ENCODE measurements at places on chromosomes 4 and X.

- DNase-seq: no peak
Observed at GRCh38 chrX:71989768-71990426, 79.3 kb downstream of the NHSL2 start.

DNA sequence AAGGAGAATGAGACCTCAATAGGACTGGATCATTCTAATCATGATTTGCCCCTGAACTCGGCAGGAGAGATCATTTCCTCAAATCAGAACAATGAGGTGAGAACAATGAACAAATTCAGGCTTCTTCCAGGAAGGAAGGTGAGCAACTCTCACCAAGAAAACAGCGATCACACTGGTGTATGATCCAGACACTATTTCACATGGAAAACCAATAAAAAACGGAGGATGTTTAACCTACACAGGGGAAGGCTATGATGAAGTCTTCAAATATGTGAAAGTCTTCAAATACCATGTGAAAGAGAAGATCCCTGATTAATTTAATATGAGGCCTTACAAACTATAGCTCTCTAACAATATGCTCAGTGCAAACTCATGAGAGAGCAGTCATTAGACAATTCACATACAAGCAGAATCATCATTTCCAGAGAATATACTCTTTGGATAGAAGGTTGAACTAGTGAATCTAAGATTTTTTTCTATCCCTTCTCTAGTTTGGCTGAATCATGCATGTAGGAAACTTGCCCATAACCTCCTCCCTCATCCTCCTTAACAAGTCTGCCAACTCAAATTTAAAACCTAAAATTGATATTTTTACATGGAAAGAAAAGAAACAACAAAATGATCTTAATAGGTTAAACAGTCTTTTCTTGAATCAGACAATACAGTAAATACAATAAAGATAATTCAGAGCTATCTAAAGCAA lies 122.5 kb downstream of the ADAMTS3 start:
- DNase-seq: no peak

DNA sequence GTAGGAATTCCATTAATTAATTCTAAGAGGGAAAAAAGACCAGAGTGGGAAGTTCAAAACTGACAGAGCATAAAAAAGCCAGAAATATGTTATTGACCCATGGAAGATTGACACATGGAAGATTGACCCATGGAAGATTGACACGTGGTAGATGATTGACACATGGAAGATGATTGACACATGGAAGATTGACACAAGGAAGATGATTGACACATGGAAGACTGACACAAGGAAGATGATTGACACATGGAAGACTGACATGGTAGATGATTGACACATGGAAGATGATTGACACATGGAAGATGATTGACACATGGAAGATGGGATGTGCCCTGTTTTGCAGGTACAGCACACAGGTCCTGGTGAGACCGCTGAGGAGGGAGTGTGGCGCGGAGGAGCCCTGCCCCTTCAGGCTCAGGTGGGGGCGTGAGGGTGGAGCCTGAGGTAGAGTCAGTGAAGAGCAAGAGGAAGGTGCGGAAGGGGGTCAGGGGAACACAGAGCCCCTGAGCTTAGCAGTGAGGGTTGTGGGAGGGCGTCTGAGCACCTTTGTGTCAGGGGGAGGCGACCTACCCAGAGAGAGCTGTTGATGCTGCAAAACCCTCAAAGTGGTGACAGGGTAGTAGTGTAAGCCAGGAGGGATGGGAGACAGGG lies 15.8 kb upstream of the PDE6B start:
- no peak for DNase-seq

- DNase-seq: no peak
Observed at GRCh38 chr4:36712013-36712412, 430.6 kb downstream of the DTHD1 start.

- no peak for DNase-seq
Observed at GRCh38 chr4:108425988-108426387, 194.4 kb upstream of the RPL34 start.

GRCh38 chr4:150278206-150278605 lies 200.0 kb downstream of the DCLK2 start:
- DNase-seq: no peak

- no peak for DNase-seq
Observed at GRCh38 chr4:68256284-68256683, 10.8 kb upstream of the TMPRSS11B start.

- no peak for DNase-seq
Observed at GRCh38 chrX:110310896-110311295, 7.0 kb downstream of the AMMECR1 start.

GRCh38 chrX:78024349-78025059 lies 55.1 kb upstream of the PGAM4 start:
- DNase-seq: peak; percentile 13

- no peak for DNase-seq
Observed at GRCh38 chr4:100525686-100526085, 7.9 kb upstream of the EMCN start.

DNA sequence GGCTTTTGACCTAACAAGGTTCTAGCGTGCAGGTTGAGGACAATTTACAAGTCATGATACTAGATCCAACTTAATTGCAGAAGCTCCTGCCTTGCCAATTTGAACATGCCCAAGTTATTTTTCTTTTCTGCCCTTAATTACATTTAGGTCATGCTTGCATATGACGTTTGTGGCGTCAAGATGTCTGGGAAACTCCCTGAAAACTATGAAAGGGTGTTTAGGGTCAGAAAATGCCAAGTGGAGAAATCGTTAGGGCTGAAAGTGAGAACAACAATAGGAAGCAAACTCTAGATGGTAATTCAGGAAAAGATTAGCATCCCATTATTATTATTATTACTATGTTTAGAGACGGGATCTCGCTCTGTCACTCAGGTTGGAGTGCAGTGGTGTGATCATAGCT lies 38.2 kb upstream of the PLAC8 start:
- DNase-seq: no peak

DNA sequence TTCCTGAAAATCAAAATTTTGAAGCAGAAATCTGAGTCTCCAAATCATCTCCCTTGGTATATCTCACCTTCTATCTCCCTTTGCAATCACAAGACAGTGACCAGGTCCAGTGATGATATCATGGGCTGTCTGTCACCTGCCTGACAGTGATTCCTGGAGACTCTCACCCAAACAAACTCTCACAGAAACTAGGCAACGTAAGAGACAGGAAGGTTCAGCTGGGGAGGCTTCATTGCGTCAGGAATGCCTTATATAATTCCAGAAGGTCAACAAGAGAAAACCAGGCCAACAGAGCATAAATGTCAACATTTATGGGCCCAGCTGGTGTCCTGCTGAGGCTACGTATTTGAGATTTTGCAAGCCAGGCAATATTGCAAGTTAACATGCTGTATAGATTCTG lies 412.7 kb downstream of the KCNIP4 start:
- no peak for DNase-seq

- no peak for DNase-seq
Observed at GRCh38 chr4:66959207-66959606, 586.1 kb downstream of the CENPC start.

DNA sequence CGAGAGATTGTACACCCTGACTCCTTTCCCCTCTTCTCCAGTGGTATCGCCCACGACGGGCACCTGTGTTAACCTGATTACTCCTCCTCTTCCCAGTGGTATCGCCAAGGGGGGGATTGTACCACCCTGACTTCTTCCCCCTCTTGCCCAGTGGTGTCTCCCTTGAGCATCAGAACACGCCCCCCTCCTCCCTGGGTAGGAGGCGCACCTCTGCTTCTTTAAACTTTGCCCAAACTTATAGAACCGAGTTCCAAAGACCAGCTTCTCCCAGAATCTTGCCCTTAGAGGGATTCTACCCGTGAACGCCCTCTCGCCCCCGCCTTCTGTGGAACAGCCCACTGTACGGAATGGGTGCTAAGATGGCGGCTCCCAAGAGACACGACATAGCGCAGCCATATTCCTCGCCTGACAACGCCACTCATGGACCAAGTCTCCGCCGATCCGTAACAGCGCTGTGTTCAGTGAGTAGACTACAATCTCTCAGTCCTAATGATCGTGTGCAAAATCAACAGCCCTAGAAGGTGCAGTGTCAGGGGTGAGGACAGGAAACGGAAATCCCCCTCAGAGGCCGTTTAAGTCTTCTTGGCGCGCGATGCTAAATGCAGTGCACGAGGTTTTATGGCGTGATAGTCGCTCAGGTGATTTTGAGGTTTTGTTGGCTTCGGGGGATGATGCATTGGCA lies 4.2 kb upstream of the ZNF157 start:
- no peak for DNase-seq

DNA sequence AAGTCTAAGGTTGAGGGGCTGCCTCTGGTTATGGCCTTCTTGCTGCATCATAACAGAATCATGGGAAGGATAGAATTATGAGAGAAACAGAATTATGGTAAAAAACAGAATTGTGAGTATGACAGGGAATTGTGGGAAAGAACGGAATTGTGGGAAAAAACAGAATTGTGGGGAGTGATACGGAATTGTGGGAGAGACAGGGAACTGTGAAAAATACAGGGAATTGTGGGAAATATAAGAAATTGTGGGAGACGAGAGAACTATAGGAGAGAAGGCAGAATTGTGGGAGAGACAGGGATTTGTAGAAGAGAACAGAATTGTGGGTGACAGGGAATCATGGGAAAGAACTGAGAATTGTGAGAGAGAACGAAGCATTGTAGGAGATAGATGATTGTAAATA lies 159.1 kb downstream of the FRMPD4 start:
- DNase-seq: no peak

DNA sequence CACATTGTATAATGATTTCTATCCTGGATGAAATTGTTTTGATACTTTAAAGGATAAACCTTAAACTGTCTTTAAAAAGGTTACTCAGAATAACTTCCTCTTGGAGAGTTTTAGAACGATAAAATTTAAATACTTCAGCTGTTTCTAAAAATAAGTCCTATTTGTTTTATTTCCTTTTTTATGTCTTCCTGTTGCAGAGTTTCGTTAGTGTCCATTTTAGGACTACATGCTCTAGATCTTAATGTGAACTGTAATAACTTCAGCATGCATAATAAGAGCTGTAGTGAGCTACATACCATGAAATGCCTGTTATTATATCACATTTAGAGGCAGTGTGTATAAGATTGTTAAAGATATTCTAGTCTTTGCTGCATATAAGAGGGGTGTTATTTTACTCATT lies 14.6 kb downstream of the ATP10D start:
- DNase-seq: no peak

DNA sequence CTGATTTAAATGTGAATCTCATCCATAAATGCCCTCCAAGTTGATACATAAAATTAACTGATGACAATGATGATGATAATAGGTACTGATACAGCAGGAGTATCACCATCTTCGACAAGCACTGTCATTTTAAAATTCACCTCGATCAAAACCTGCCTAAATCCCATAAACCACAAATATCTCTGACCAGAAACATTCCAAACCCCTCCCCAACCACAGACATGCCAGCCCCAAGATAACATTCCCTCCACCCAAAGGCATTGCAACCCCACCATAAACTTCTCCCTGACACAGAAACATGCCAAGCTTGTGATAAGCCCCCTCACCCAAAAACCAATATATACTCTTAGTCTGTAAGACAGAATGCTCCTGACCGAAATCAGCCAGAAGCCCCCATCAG lies 63.7 kb upstream of the WDFY3 start:
- DNase-seq: no peak

GRCh38 chrX:153708415-153708814 lies 15.8 kb downstream of the BCAP31 start:
- DNase-seq: no peak

DNA sequence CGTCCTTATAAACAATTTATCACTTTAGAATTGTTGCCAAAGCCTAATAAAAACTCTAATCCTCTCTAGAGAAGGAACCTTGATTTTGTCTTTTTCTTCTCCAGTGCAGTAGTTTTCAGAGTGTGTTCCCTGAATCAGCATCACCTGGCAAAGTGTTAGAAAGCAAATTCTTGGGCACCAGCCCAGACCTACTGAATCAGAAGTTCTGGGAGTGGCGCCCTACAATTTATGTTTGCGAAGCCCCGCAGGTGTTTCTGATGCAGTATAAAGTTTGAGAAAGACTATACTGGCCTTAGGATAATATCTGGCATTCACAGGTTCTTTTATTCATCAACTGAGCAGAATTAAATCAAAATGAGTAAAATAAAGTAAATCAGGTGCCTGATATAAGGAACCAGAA lies 645.8 kb upstream of the ATOH1 start:
- DNase-seq: no peak

DNA sequence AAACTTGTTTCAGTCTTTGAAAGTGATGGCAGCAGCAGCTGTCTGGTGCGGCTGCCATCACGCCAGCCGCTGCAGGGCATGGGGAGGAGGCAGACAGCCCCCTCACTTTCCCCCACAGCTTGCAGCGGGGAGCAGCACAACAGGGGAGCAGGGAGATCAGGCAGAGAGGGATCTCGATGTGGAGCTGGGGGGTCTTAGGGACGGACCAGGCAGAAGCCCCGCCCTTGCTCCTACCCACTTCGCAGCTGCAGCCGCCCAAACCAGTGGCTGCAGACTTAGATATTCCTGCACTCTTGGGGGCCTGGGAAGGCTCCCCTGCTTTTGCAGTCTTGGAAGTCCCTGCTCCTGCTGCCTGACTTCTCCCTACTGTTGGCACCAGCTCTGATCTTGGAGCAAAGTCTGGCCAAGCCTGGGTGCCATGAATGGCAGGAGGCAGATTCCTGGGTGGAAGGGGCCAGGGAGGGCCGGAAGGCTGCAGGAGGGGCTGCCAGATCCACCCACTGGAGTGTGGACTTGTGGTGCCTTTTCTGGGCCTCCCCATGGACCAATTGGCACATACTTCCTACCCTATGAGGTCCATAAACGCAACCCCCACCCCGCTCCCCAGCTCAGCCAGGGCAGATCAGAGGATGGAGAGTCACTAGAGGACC lies 14.0 kb upstream of the MFAP3L start:
- no peak for DNase-seq

- no peak for DNase-seq
Observed at GRCh38 chrX:19064175-19064574, 58.1 kb downstream of the ADGRG2 start.

DNA sequence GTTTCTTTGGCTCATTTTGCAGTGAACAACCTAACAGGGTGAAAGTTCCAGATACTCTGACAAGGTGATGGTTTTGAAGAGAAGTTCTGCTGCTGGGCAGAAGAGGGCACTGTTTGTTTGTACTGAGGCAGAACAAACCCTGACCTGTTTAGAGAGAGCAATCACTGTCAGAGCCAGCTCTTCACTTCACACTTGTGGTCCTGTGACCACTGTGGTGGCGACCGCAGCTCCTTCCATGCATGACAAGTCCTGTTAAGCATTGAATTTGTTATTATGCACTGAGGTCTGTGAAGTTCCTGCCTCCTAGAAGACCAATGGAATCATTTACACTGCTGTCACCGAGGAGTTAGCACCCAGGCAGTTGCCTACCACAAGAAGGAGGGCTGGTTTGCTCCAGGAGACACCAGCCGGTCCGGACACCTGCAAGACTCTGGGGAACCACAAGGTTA lies 86.6 kb downstream of the ZNF330 start:
- DNase-seq: peak; percentile 16

- DNase-seq: no peak
Observed at GRCh38 chrX:1261285-1261684, 7.3 kb upstream of the CSF2RA start.

GRCh38 chr4:77473509-77473908 lies 132.1 kb upstream of the CXCL13 start:
- no peak for DNase-seq

GRCh38 chr4:140688711-140689598 lies 67.2 kb downstream of the TBC1D9 start:
- DNase-seq: no peak

- DNase-seq: peak; percentile 43
Observed at GRCh38 chrX:40877887-40878286, 142.5 kb upstream of the MED14 start.

GRCh38 chr4:30755346-30755745 lies 35.2 kb downstream of the PCDH7 start:
- no peak for DNase-seq
